Stimulated activated CD8-positive, alpha-beta memory T cell treated with anti-CD3 and anti-CD28 coated beads, Interleukin-2, amount 100 ng/mL, for 48 hours (primary cell): ENCODE measurements at places on chromosomes 2 and 18.

DNA sequence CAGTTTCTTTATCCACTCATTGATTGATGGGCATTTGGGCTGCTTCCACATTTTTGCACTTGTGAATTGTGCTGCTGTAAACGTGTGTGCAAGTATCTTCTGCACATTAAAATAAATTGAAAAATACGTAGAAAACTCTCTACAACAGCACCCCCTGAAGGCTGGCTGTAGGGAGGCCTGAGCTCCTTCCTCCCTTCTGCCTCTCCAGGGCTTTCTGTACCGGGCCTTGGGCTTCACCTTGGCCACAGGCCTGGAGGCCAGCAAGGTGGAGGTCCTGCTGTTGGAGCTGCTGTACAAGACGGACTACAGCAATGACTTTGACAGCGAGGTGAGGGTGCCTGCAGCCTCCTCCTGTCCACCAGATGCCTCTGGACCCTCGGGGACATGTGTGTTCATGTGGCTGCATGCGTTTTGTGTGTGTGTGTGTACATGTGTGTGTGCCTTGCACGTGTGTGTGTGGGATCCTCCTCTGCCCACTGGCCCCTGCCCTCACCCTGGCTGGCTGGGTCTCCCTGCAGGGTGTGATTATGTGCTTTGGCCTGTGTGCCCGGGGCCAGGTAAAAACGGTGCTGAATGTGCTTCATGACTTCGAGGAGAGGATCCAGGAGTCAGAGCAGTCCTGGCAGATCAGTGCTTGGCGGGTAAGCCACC, 29.2 kb downstream of the MROH2A start:
- DNase-seq: no peak

DNA sequence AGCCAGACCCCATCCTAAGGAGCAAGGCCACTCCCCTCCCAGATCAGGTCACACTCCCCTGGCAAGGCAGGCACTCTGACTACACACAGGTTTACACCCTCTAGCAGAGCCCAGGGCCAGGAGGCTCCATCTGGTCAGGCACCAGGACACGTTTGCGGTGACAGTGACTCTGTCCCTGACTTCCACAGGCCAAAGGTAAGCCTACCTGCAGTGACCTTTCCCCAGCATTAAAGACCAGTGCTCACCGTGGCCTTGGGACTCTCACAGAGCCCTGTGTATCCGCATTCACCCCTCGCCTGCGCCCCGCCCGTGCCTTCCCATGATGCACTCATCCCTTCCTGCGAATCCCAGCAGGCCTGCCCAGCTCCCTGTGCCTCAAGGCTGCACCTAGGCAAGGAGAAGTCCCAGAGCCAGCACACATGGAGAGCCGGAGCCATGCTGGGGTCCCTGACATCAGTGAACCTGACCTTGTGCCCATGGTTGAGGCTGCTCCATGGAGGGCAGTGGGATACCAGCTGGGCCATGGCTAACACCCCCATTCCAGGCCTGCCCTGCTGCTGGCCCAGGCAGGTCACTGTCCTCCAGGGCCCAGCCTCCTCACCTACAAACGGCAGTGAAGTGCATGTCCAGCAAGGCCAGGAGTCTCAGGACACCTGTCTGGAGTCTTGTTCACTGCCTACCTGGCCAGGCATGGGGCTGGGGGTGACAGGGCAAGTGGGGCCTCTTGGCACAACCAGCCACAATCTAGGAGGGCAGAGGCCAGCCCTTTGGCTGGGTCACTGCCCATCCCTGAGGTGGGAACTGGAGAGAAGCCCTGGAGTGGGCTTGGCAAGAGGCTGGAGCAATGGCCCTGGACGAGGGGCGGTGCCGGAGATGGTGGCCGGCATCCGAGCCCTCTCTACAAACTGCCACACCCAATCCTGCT, 3.0 kb downstream of the NEURL3 start:
- DNase-seq: no peak

DNA sequence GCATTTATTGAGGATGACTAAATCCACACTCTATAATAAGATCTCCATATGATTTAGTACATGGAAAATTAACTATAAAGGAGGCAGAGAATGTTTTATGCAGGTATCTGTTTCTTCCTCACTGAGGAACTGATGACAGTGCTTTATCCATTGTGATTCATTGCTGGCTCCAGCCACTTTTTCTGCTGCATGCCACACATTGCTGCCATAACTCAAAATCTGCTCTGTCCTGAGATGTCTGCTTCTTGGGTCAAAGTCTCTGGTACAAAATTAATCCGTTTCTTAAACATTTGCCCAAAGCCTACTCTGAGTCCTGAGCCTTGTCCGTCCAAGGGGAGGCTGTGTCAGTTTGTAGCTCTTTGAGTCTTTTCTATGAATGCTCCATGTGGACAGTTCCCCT, 15.5 kb upstream of the ARHGAP28 start:
- no peak for DNase-seq

- no peak for DNase-seq
Measured at GRCh38 chr18:79518683-79519128, 123.0 kb downstream of the NFATC1 start.

GRCh38 chr18:38076346-38077070, 510.9 kb upstream of the CELF4 start:
- no peak for DNase-seq

DNA sequence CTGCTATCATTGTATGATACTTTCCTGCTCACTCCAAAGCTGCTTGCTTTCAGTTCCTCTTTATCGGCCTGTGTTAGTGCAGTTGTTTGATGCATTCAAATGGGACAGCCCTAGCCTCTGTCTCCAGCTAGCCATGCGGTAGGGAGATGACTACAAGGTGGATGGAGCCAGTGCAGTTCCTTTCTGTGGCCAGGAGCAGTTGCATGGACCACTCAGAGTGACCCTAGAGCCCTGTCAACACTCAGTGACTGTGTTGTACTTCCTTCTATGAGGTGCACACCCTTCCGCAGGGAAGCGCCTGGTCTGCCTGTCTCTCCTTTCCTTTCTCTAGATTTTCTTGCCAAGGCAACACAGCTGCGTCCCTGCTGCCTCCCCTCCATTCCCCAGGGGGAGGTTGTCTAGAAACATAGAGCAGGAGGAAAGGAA, 33.8 kb downstream of the KCNS3 start:
- no peak for DNase-seq

DNA sequence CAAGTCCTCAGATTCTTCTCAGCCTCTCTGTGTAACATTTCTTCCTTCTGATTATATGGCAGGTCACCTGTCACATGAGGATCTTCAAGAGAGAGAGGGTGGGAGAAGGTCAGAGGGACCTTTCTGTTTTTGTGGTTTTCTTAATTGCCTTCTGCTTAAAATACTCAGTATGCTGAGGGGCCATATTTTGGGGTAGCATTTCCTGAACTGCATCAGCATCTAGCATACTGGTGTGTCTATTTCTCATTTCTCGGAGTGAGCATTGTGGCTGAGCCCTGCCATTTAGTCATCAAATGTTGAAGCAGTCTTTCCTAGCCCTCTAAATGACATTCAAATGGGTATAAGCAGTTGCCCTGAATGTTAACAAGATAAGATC, 162.7 kb downstream of the MYO3B start:
- no peak for DNase-seq

GRCh38 chr2:96315400-96316071, 9.6 kb upstream of the ITPRIPL1 start:
- DNase-seq: no peak

DNA sequence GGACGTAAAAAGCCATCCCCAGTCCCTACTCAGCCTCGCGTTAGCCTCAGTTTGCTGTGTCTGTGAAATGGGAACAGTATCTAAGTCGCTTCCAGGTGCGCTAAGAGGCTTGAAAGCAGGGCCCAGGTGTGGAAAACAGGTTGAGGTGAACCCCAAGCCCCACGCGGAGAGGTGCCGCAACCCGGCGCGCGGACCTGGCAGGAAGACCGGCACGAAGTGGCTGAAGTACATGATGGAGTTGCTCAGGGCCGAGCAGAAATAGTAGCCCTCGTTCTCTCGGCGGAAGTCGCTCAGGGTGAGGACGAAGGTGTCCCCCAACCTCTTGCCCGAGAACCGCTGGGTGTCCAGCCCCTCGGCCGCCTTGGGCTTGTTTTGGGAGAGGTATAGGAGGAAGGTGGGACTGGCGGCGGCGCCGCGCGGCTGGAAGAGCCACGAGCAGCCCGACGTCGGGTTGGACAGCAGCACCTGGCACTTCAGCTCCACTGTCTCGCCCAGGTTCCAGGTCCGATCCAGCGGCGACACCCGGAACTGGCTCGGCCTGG, 508 bp downstream of the CD8A start:
- no peak for DNase-seq

DNA sequence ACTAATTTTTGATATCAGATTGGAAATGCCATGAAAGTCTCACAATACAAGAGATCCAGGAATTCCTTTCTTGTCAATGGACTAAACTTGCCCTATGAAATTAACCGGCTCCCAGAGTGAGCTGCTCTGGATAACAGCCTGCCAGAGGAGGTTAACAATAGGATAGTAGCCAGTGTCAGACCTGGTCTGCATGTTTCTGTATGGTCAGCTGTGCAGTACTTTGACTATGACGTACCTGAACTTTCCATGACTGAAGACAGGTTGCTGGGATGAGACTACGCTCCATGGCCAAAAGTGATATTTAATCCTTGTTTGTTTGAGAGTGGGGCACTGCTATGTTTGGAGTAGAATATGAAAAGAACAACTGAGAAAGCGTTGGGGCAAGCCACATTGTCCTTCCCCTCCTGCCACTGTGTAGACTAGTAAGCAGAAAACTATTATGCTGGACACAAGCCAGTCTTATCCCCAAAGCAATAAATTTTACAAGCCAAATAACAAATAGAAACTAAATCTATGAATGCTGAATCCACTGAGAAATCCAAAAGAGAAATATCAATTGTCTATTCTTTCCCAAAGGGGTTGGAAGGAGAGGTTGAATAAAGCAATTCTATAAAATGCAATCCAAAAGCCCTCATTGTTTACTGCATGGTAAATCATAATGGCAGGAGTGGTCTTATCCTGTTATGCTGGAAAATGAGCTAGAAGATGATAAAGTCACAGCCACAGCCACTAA, 115.5 kb upstream of the CYP26B1 start:
- DNase-seq: no peak

DNA sequence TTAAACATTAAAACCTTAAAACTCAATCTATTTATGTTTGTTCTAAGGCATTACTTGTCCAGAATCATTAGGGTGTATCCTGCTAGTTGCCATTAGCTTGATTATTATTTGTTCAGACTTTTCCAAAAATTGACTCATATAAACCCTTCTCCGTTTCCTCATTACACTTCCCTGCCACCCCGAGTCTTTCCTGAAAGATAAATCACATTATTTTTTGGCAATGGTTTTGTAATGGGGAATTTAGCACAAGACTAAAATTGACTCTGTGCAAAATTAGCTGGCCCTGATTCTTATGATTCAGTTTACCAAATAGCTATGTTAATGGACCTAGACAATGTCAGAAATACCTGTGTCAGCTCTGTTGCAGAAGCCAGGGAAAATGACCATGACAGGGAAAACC, 112.2 kb upstream of the NT5C1B start:
- no peak for DNase-seq

GRCh38 chr2:1480671-1481076, 67.4 kb downstream of the TPO start:
- DNase-seq: no peak
